GM04503 (cell line): ENCODE measurements at places on chromosomes 1 and 21.

DNA sequence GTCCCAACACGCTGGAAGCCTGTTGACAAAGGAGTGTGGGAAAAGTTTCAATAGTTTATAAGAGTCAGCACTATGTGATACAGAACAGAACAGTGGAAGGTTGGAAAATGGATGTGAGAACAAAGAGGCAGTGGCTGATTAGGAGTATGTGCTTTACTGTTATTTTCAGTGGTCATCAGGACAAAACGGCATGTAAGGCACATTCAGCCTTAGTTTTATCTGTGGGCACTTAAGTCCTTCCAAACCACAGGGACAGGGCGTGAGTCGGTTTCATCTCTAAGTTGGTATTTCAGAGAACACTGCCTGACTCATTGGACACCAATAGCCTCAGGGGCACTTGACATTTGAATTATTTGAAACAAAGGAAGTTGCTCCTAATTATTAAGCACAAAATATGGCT is 306.9 kb downstream of the ASTN1 start:
- no peak for DNase-seq

DNA sequence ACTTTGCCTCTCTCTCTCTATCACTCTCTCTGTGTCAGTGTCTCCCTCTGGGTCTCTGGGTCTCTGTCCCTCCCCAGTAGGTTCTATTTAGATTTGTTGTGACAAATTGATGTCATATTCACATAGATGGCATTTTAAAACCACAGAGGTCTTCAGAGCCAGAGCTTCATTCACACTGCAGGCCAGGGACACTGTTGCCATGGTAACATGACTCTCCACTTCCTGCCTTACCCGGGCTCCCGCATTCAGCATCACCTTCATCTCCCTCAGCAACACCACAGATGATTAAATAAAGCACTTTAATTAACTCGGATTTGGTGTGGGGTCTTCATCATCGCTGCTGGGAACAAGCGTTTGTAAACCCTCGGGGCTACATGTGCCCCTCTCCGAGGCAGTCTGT is 132.6 kb downstream of the ETS2 start:
- no peak for DNase-seq

DNA sequence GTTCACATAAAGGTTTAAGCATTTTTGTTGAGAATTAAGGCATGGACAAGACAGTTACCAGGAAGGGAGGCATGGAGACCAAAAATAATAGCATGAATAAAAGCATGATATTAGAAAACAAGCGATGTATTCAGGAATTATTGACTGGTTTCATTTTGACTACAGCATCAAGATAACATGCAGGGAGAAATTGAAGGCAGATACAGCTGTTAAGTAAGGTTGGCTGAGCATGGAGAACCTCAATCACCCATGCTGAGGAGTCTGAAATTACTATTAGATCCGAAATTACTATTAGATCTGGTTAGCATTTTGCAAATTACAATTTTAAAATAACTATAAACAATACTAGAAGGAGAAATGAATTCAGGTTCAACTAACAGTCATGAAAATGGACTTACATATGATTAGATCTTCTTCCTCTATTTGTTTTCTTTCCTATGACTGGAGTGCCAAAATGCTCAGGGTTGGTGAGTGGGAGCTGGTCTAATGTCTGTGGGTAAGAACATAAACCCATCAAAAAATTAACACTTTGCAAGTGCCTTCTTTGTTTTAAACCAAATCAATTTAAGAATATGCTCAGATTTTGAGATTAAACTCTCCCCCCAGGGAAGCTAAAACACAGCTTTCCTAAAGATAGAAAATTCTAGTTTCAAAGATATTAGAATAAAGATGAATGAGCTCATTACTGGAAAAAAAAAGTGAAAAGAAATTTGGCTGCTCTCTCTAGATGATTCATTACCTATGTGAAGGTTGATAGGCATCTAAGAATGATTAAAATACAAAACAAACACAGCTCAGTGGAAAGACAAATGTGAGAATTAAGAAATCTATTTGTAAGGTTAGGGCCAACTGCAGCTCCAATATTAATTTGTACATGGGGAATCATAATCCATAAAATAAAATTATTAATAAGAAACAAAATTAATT is 81.7 kb downstream of the ARID4B start:
- DNase-seq = no peak

GRCh38 chr1:183910845-183911244 is 105.9 kb downstream of the RGL1 start:
- no peak for DNase-seq

DNA sequence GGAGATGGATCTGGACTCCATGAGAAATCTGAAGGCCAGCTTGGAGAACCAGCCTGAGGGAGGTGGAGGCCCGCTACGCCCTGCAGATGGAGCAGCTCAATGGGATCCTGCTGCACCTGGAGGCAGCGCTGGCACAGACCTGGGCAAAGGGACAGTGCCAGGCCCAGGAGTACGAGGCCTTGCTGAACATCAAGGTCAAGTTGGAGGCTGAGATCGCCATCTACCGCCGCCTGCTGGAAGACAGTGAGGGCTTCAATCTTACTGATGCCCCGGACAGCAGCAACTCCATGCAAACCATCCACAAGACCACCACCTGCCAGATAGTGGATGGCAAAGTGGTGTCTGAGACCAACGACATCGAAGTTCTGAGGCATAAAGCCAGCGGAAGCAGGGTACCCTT is 601.5 kb upstream of the ZP4 start:
- no peak for DNase-seq

GRCh38 chr1:203692565-203693470 is 66.2 kb downstream of the ATP2B4 start:
- peak; percentile 96 for DNase-seq

GRCh38 chr1:154940651-154941194 is 4.2 kb upstream of the PMVK start:
- no peak for DNase-seq

DNA sequence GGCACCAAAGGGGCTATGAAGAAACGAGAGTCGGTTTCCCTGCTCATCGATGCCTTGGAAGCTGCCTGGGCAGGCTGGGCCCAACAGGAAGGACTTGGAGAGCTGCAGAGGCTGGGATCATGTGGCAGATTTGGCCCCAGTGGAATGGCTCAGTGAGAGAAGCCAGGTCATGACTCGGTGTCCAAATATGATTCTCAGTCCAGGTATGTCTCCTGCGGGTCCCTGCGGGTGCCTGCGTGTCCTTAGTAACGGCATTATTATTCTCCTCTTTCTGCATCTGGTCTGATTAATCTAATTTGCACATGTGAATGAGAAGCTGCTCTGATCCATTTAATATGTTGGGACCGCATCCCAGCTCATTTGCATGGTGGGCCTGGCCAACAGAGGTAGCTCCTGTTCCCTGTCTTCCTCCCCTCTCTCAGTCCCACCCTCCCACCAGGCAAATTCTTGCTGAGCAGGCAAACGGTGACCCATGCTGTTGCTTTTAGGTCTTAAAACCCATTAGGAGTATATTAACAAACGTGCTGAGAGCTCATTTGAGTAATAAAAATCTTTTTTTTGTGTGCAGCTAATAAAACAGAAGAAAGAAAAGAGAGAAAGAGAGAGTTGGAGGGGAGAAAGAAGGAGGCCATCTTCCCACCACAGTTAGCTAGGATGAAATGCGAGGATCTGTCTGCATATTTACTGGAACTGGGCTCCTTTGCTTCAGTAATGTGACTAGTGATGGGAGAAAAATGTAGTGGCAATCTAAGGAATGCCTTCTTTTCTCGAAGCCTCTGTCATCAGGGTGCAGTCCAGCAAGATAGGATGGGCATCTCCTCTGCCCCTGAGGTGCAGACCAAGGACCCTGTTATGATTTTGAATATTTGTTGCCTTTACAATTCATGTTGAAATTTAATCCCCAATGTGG is 133.5 kb downstream of the HMGB4 start:
- no peak for DNase-seq

DNA sequence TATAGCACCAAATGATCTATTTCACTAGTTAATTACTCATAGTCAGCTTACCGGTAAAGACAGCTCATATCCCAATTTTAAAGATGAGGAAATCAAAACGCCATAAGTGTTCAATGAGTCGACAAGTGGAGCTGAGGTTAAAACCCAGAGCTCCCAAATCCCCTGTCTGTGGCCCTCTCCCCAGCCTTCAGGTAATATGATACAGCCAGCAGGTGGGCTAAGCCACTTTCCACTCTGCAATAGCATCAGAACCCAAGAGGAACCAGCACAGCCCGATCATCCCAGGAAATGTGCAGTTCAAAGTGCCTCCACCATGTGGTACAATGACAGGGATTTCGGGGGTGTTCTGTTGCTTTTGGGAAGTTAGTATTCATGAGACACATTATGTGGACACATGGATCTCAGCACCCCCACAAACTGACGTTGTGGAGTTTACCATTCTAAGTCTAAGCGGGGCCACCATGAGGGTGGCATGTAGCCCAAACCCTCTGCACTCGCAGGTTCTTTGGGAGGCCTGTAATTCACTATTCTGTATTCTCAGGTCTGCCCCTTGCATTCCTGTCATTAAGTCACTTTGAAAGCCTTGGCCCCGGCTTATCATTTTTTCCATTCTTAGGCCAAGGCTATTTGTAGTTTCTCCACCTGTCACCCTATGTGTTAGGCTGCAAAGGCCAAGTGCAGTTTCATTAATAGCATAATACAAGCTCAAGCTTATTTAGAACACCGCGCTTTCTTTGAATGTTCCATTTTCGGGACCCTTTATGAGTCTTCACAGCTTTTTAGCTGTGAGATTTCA is 26.3 kb upstream of the ACTN2 start:
- DNase-seq = no peak

DNA sequence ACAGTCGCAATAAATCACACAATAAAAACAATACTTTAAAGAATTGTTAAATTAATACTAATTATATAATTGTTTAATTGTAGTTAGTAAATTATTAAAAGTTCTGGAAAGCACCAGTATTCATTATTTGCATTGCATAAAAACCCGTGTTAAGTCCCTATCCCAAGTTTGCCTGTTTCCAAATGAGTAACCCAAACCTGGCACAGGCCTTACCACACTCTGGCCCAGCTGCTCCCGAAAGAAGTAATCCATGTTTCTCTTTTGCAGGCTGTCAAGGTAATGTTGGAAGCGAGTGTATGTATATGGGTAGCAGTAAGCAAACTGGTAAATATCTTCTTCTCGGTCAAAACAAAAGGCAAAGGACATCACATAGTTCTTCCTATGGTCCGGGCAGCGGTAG is 268.7 kb upstream of the BEND5 start:
- no peak for DNase-seq

- no peak for DNase-seq
These were observed 65.4 kb upstream of the PTGS2 start for GRCh38 chr1:186745531-186746146.

- DNase-seq = no peak
These were observed 167.1 kb downstream of the ZBTB18 start for GRCh38 chr1:244218220-244218619.

- no peak for DNase-seq
These were observed 87.9 kb upstream of the SMYD2 start for GRCh38 chr1:214192825-214193643.

- DNase-seq = no peak
These were observed 68.2 kb downstream of the RNF187 start for GRCh38 chr1:228555074-228555994.

- no peak for DNase-seq
These were observed 39.5 kb downstream of the PTPRC start for GRCh38 chr1:198678301-198678836.

DNA sequence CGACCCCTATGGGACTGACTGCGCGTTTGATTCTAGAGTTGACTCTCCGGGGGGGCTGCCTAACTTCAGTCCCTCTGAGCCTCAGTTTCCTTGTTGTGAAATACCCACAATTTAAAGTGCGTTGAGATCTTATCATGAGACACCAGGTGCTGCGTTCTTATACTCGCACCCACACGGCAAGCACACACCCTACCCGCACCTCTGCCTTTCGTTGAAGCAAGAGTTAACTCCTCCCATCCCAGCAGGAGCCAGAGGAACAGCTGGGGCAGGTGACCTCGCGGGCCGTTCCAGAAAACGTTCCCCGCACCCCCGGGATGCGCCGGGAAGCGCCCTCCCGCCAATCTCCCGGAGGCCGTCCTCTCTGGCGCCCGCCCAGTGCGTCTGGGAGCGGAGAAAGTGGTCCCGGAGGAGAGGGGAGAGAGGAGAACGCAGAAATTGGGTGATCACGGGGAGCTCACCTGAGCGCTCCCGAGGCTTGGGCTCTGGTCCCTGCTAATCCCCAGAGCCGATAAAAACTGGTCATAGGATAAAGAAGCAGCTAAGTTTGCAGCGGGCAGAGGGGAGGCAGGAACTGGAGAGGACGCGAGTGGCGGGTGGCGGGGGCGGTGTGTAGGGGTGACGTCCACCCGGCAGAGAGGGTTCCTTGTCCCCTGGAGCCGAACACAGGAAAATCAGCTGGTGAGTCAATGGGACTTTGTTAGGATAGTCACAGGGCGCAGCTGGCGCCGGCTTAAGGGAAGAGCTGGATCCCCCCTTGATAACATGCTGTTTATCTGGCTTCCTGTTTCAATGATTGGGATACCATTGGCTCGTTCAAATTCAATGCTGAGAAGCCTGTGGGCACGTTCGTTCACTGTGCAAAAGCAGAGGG is 869 bp downstream of the NAV1 start:
- no peak for DNase-seq

GRCh38 chr1:8810987-8811386 is 6.5 kb downstream of the RERE start:
- DNase-seq = no peak

- DNase-seq = no peak
These were observed 17.4 kb downstream of the PIK3C2B start for GRCh38 chr1:204477036-204477740.

DNA sequence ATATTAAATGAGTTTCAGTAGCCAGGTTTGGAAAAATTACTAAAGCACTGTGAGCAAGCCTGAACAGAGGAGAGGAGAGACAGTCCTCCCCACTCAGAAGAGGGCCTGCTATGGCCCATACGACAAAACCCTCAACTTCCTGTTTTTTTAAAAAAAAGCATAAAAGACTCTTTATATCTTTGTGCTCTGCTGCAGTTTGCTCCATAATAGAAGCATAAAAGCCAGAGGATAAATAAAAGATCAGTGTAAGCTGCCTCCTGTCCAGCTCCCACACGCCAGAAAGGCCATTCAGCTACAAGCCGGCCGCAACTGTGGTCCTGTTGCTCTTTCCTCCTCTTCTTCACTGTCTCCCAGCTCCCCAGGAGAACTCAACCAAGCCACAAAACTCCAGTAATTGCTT is 37.8 kb downstream of the NID1 start:
- DNase-seq = no peak

GRCh38 chr1:72670902-72671301 is 388.6 kb upstream of the NEGR1 start:
- DNase-seq = no peak

DNA sequence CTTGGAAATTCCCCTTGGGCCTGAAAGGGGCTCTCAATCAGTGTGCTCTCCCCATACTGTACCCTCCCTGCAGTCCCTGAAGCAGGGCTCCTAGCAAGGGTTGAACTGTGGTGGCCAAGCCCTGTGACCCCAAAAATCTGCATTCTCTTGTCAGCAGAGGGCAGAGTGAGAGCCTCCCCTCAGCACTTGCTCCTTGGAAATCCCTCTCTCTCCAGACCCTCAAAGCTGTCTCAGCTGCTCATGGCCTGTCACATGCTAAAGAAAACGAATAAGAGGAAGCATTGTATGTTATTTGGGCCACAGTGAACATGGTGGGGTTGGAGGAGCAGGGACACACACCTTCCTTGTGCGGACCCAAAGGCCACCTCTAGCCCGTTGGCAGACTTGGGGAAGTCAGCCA is 47.2 kb upstream of the SYNC start:
- no peak for DNase-seq

GRCh38 chr1:100671601-100672000 is 47.9 kb upstream of the VCAM1 start:
- DNase-seq = peak; percentile 7
